T-helper 2 cell (primary cell): ENCODE measurements at places on chromosomes 1 and 21.

GRCh38 chr1:147210987-147211386 is 14.2 kb downstream of the FMO5 start:
- no peak for DNase-seq

DNA sequence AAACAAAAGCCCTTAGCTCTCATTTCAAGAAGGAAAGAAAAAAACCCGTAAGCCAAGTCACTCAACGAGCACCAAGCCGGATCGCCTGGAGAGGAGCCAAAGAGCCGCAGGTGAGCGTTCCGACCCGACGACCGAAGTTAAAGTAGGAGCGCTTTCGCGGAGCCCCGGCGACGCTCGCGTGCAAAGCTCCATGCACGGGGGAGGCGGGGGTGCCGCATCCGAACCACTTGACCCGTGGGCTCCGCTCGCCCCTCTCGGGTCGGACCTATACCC is 382 bp downstream of the GPBP1L1 start:
- DNase-seq = peak; percentile 33

DNA sequence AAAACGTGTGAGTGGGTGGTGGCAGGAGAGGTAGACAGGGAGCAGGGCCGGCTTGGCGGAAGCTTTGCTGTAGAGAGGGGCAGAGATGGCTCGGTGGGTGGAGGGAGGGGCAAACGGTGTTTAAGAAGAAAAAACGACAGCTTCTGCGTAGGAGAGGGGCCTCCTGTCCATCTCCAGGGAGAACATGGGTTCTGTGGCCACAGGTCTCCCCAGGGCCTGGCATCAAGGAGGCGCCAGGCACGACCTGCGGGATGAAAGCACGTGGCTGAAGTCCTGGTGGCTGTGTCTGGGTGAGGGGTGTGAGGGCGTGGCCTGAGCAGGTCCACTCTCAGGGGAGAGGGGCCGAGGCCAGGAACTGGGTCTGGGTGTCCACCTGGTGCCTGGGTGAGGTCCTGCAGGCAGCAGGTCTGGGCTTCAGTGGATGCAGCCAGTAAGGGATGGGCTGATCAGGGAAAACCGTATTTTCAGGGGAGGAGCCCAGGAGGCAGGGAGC is 940 bp upstream of the PRKCZ start:
- no peak for DNase-seq

DNA sequence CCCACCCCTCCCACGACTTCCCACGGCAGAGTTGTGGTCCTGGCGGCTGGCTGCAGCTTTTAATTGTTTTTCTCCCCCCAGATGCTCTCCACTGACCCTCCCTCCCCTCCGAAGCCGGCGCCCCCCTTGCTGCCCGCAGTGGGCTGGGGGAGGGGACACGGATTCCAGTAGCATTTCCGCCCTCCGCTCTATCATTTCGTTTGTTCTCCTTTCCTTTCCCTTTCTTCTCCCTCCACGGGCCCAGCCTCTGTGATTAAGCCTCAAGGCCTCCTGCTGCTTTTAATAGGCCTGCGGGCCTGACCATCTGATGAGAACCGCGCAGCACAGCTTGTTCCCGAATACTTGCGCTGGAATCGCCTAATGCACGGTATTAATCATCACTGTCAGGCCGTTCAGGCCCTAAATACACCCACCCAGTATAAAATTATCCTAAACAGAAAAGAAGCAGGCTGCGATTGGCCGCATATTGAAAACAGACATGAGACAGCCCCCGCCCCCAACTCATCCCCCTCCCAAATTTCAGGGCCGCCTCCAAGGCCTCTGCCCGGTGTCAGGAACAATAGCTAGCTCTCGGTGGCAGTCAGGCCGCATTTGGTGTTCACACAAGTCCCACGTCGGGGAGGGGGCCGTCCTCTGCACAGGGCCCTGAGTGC is 102.0 kb upstream of the ARHGEF16 start:
- no peak for DNase-seq

- no peak for DNase-seq
These were observed 10.7 kb downstream of the GPR157 start for GRCh38 chr1:9118186-9118585.

GRCh38 chr1:32334274-32334861 is 1.7 kb downstream of the MARCKSL1 start:
- no peak for DNase-seq

DNA sequence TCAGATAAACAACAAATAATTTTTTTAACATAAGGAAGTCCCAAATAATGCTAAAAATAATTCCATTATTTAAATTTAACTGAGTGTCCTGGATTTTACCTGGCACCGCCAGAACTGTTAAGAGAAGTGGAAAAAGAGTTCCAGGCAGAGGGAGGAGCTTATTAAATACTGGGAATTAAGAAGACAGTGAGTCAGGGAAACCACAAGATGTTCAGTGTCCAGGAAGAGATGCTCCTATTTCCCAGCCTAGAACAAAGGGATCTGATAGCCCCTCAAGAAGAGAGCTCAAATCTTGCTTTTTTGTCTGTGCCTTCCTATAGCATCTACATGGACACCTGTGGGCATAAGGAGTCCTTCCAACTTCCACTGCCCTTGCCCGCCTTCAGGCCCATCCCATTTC is 85.9 kb downstream of the PGM1 start:
- DNase-seq = no peak

DNA sequence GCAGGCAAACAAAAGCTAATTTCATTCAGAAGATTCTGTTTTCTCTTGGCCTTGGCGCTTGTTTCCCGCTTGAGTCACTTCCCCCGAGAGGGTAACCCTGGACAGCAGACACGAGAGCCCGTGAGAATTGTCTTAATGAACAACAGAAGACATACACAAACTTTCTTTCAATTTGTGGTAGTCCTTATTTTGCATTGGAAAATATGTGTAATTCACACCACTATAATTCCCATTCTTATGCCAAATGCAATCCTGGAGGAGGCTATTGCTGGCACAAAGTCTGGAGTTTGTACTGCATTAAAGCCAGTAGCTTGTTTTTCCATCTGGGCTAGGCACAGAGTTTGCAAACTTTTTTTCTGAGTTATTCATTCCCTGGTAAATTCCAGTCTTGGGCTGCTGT is 109.8 kb upstream of the IVNS1ABP start:
- no peak for DNase-seq

DNA sequence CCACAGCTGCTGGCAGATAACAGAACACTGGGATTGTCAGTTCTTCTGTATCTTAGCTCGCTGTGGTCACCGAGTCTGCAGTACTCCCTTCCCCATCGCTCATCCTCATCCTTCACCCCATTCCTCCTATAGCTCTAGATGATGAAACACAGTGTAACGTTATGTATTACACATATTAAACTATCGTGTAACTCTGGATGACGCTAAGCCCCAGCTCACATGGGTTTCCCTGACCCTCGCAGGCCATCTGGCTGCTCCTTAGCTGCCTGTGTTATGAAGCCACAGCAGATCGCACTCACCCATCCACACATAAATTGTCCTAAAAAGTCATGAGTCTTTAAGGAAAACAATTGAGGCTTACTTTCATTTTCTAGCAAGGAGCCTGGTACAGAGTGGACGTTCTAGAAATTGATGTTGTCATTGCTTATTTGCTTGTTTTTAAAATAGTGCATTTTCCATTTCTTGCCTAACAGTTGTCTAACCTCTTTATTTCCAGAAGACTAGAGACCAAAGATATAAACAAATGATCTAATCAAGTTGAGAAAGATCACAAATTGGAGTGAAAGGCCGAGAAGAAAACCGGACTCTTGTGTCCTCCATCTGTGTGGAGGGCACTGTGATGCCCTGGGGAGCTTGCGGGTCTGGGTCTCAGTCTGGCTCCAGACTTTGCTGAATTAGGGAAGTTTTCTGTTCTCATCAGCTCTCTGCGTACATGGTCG is 24.3 kb upstream of the PCP4 start:
- DNase-seq = no peak

DNA sequence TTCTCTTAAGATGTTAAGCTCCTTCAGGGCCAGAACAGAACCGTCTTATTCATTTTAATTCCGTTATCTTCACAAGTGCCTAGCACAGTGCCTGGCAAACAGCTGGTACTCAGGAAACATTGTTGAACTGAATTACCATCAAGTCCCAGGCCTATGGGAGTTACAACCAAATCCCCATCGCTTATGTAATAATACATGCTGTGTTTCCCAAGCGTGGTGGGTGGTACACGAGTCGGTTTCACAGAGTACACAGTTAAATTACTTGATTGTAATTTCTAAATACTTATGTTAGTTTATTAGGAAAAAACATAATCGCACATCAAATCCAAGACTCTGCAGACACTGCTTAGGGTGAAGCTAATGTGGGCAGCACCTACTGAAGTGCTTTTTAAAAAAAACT is 1.0 kb downstream of the ANGEL2 start:
- DNase-seq = peak; percentile 6

- no peak for DNase-seq
These were observed 5.0 kb downstream of the ZNF691 start for GRCh38 chr1:42851420-42851819.

DNA sequence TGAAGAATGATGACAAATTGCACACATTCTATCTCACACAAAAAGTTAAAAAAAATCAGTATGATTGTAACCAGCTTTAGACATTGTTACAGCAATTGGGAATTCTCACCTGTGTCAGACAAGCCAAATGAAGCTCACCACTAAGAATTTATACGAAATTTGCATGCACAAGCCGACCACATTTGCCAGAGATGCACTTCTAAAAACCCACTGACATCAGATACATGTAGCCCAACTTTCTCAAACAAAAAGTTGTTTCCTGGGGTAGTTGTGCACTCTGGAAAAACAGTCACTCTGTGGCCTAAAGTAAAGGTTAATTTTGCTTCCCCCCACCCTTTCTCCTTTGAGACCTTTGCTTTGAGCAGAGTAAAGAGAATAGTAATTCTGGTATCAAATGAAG is 67.9 kb upstream of the IL12RB2 start:
- no peak for DNase-seq

- DNase-seq = no peak
These were observed 5.5 kb downstream of the EFNA3 start for GRCh38 chr1:155083865-155084721.

GRCh38 chr1:26530895-26531598 is 1.5 kb downstream of the RPS6KA1 start:
- no peak for DNase-seq

GRCh38 chr1:69952676-69953075 is 252.7 kb downstream of the LRRC40 start:
- no peak for DNase-seq

GRCh38 chr1:165109013-165109412 is 247.5 kb downstream of the LMX1A start:
- no peak for DNase-seq

DNA sequence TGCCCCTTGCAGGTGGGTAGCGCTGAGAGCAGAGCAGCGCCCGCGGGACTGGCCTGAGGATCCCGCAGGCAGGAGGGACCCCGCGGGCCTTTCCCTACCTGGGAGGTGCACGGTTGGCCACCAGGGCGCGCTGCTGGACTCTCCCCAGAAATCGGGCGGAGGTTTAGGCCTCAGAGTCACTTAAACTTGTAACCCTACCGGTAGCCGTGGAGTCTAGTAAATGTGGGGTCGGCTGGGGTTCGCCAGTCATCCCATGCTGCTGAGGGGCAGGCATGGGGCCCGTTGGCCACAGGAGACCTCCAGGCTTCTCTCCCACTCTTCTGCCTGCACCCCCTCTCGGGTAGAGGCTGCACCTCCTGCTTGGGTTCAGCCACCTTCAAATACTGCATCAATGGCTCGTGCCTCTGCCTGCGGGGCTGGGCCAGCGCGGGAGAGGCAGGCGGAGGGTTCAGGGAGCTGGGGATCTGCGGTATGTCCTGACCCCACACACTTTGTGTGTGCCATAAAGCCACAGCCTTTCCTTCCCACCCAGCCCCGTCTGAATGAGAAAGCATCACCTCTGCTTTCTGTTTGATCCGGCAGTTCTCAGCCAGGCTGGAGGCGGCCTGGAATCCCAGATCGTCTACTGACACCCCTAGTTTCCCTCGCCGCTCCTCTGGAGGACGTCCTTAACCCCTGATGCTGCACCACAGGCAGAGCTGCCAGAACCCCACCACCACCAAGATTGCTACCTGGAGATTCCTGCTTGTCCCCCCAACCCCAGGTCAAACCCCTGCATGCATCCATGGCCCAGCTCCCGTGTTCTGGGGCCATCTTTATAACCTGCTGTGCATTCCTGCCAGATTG is 12.3 kb upstream of the GSTM4 start:
- DNase-seq = peak; percentile 69

DNA sequence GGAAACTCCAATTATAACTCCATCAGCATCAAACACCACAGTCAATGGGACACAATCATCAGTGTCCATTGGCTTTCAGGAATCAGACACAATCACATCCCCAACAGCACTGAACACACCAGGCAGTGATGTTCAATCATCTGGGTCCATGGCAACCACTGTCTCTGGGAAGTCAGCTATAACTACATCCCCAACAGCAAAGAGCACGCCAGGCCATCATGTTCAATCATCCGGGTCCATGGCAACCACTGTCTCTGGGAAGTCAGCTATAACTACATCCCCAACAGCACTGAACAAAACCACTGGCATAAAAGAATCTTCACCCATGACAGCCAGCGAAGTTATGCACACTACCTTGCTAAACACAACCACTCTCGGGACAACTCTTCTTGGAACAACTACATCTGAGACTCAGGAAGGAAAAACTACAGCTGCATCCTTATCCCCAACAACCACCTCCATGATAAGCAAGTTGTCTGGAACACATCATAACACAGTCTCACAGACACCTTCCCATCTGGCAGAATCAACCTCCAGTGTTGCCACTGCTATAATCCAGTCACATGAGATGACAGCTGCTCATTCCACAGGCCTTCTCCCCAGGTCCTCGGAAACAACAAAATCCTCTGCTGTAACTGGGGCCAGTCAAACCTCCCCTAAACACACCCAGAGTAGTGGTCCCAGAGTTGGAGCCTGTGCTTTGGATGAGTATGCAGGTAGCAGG is 19.9 kb downstream of the CATSPER4 start:
- no peak for DNase-seq
